ENCODE measurements at places on chromosomes 1 and 21.

DNA sequence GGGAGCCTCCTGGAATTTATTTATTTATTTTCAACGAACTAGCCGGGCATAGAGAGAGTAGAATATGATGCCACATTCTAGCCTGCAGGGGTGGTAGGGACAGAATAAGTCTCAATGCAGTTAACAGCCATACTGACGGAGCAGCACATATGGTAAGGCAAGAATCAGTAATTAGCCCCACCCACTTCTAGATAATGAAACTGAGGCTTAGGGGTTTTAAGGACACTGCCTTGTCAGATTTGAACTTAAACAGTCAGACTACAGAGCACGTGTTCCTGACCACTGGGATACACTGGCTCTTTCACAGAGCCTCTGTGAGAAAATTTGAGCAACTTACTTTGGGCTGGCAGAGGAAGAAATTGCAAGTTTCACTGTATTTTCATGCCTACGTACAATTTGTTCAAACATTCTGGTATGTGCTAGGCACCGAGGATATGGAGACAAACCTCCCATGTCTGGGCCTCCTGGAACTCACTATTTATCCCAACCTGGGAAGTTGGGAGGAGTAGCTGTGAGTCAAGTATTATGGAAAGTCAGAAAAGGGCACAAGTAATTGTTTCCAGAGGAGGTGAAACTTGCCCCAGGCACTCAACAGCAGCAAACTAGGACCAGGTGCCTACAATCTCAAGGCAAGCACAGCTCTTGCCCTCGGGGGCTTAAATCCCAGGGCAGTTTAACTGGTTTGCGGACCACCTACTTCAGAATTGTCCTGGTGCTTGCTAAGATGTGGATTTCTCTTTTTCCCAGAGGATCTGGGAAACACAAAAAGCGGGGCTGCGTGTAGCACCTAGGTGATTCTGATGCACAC, 1.6 kb upstream of the CLIC4 start:
- DNase-seq, result peak; percentile 49

GRCh38 chr21:15486460-15487195, 243.2 kb upstream of the USP25 start:
- no peak for DNase-seq

DNA sequence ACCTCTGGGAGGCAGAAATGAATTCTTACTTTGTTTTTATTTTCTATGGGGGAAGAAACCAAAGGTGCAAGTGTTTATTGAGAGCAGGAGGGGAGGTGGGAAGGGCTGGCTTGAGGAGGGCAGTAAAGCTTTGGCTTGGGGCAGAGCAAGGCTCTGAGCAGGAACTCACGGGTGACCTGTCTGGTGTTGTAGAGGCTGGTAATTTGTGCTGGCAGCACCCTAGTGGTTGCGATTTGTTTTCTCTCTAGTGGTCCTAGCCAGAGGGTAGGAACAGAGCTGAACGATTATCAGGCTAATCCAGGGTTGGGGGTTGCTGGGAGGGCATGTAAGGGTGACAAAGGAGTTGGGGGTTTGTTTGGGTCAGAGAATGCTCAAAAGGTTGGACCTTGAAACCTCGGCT, 16.6 kb downstream of the TMCC2 start:
- no peak for DNase-seq

DNA sequence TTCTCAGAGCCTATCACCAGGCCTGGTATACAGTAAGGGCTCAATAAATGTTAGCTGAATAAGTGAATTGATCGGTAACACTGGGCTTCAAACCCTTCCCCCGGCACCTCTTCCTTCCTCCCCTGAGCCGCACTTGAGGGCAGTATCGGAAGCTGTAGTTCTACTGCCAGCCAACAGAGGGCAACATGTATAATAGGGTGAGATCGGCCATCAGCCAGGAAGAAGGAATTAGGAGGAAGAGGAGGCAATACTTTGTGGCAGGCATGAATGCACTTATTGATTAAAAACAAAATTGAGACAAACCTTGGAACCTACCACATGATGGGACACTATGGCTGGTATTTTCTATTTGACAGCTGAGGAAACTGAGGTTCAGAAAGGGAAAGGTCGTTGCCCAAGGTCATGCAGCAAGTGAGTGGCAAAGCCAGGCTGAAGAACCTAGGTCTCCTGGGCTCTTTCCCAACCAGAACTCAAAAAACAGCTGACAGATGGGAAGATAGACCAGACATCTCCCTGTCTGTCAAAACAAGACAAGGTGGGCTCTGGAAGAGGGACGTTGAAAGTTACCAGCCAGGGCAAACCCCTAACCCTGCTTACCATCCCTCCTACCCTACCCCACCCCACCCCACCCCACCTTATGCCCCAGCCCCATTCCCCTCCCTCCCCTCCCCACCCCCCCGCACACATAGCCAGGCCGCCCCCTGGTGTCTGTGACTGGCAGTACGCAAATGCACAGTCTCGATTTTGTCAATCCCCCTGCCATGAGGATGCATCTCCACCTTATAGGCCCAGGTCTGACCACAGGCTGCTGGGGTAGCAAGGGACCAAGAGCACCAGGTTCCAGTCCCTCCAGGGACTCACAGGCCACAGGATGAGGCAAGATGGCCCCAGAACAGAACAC, 107.3 kb upstream of the RUNX3 start:
- no peak for DNase-seq

DNA sequence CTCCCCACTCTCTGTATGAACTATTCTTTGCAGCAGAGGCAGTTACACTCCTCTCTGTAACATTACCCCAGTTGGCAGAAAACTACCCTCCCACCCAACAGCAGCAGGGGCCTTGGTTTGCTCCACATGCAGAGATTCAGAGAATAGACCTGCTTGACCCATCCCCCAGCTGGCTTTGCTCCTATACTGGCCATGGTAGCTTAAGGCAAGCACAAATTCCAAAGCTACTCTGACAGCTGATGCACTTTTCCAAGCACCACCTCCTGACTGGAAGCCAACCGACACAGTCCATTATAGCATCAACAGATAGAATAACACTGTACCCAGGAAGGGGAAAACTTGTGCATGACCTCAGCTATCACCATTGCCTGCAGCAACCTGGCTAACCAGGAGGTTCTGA, 846.5 kb upstream of the NCAM2 start:
- DNase-seq, result no peak

DNA sequence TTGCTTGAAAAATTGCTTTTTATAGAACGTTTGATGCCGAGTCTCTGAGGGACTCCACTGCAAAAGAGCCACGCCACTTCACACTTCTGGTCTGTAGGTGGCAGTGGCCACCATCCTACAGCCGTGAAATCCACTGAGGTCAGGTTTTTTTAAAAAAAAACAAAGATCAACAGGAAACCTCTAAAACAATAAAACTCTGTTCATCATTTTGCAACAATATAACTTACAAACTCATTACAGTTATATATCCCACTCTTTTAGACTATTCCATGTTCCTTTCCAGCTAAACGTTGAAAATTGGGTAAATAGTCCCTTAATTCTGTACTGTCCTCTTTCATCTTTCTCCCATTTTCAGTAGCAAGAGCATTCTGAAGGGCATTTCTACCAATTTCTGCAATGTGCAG, 64.6 kb upstream of the FMN2 start:
- peak; percentile 48 for DNase-seq

- no peak for DNase-seq
Measured at GRCh38 chr1:23400324-23401114, 24.0 kb downstream of the TCEA3 start.

GRCh38 chr1:20259646-20260045, 31.0 kb upstream of the VWA5B1 start:
- DNase-seq, result no peak

- no peak for DNase-seq
Measured at GRCh38 chr1:25944986-25945385, 38.8 kb upstream of the STMN1 start.

GRCh38 chr1:243288062-243288461, 32.2 kb downstream of the SDCCAG8 start:
- no peak for DNase-seq

DNA sequence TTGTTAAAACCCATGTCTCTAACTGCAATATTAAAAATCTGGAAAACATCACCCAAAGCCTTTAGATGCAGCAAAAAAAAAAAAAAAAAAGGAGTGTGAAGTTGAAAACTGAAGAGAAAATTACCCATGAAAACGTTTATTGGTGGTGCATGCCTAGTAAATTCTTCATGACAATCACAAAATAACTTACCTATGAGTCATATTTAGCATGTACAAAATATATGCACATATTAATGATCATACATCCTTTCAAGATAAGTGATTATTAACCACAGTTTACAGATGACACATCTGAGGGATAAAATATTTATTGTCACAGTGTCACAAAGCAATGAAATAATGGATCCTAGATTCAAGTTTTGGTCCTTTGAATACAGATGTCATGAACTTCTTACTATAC, 505.2 kb upstream of the NR5A2 start:
- DNase-seq, result peak; percentile 7

DNA sequence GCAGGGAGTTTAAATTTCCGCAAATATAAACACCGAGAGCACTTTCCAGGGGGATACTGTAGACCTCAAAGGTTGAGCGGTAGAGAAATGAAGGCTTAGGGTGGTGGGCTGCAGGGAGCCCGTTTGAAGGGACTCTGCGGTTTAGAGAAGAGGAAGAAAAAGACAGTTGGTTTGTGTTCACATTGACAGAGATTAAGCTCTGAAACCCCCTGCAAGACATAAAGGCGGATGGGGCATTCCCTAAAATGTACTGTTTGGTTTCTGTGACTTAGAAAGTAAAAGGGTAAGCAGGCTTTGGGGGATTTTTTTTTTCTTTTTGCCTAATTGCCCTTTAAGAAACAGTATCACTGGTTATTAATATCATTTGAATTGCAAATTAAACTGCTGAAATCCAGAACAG, 1.3 kb downstream of the KAZN start:
- no peak for DNase-seq

DNA sequence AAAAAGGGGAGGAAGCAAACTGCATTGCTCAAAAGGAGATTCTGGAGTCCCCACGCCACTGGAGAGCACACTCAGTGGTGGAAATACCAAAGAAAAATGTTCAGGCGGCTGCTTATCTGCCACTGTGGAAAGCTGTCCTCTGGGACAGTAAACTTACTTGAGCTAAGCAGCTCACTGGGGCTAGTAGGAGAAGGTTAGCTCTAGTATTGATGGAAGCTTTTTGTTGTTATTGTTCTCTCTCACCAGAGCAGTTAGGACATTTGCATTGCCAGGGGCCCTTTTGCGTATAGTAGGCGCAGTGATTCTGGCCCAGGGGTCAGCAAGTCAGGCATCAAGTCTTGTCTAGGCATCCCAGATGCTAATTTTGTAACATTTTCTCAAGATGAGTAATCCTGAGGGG, 15.6 kb downstream of the BACE2 start:
- no peak for DNase-seq

- no peak for DNase-seq
Measured at GRCh38 chr1:46537651-46538050, 13.8 kb downstream of the KNCN start.

GRCh38 chr1:26949266-26949925, 10.9 kb downstream of the KDF1 start:
- DNase-seq, result no peak

DNA sequence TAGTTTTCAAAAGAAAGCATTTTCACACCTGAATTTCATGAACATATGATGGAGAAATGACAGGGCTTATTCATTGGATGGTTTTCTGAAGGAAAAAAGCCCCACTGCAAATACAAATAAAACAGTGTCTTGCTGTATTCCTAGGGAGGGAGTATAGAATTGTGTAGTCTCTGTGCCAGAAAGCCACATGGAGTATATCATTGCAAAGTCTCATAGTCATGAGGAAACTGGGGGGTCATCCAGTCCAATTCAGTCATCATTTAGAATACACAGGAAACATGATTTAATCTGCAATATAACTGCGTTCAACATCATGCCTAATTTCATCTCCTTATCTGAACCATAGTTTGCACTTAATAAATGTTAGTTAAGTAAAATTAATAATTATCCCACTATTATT, 222.3 kb downstream of the NTNG1 start:
- no peak for DNase-seq

GRCh38 chr21:38761531-38761930, 44.2 kb upstream of the ETS2 start:
- no peak for DNase-seq

GRCh38 chr1:54537611-54538010, 10.4 kb upstream of the ACOT11 start:
- DNase-seq, result no peak

DNA sequence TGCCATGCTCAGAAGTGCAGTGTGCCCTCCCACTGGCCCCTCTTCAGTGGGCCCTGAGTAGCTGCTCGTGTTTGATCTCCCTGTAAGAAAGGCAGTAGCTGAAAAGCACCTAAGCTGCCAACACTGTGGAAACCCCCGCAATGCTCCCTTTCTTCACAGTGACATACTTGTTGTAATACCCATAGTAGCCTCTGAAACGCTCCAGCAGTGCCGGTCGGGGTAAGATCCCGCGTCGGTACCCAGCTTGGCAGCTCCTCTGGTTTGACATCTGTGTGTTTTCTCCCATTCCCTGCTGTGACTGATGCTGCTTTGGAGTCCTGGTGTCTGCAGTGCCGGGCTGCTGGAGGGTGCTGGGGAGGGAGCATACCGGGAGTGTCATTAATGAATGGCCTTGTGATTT, 3.6 kb downstream of the CHAF1B start:
- no peak for DNase-seq

- DNase-seq, result no peak
Measured at GRCh38 chr21:32545948-32546441, 39.3 kb downstream of the TCP10L start.

DNA sequence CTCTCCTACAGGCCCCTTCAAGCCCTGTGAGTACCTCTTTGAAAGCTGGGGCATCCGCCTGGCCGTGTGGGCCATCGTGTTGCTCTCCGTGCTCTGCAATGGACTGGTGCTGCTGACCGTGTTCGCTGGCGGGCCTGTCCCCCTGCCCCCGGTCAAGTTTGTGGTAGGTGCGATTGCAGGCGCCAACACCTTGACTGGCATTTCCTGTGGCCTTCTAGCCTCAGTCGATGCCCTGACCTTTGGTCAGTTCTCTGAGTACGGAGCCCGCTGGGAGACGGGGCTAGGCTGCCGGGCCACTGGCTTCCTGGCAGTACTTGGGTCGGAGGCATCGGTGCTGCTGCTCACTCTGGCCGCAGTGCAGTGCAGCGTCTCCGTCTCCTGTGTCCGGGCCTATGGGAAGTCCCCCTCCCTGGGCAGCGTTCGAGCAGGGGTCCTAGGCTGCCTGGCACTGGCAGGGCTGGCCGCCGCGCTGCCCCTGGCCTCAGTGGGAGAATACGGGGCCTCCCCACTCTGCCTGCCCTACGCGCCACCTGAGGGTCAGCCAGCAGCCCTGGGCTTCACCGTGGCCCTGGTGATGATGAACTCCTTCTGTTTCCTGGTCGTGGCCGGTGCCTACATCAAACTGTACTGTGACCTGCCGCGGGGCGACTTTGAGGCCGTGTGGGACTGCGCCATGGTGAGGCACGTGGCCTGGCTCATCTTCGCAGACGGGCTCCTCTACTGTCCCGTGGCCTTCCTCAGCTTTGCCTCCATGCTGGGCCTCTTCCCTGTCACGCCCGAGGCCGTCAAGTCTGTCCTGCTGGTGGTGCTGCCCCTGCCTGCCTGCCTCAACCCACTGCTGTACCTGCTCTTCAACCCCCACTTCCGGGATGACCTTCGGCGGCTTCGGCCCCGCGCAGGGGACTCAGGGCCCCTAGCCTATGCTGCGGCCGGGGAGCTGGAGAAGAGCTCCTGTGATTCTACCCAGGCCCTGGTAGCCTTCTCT, 23.5 kb downstream of the UBE2T start:
- DNase-seq, result no peak

Measured in fibroblast of skin of left quadriceps (primary cell).